ENCODE measurements at places on chromosomes 12 and 14.

- DNase-seq, result no peak
Observed at GRCh38 chr12:114668886-114669288, 15.1 kb downstream of the TBX3 start.

DNA sequence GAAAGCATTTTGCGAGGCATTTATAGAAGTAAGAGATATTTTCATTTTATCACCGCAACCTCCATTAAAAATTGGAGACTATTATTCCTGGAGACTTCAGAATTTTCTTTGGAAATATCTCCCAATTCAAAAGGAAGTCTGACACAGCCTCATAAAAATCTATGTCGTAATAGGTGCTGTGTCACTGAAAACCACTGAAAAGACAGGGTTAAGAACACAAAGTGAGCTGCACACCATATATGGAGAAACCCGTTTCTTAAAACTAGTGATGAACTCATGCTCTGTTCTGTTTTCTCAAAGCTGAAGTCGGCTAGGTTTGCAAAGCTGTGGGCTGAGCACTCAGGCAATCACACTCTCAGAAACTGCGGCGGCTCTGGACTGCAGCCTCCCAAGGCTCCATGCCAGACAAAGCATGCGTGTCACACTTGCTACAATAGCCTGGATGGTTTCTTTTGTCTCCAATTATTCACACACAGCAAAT is at the start of gene GLIPR1:
Gene GLIPR1 (plus strand): TSS at position 287 of the 481 bp plus-strand sequence. CDS start 126 bp downstream, at position 413.
- peak; percentile 61 for DNase-seq

DNA sequence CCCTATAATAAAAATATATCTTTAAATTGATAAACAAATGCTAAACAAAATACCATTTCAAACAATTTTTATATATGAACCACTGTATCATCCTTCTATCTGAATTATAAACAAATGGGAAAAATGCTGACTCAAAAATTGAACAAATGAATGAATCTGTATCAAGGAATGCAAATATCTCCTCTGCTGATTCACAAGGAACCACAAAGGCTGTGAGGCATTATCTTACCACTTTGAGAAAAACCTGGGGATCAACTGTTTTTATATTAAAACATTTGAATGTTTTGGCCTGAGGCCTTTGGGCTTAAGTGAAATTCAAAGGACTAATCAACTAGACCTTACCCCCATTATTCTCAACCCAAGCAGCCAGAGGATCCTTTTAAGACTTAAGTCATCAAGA is 86.3 kb downstream of the EML5 start:
- no peak for DNase-seq

DNA sequence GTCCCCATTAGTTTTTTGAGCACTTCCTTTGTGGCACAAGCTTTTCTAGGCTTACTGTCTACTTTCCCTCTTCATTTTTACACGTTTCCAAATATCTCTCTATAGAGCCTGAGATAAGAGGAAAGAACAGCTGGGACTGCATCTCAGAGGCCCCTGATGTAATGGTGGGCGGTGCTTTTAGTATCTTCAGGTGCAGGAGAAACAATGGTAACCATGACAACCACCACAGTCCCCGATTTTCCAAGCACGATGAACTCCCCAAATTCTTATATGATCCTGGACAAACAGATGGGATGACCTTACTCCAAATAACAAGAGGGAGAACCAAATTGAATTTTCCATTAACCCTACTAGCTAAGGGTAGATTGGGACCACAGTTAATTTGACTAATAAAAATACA is 103.3 kb downstream of the AEBP2 start:
- no peak for DNase-seq

- no peak for DNase-seq
Observed at GRCh38 chr12:41804026-41804425, 340.6 kb downstream of the GXYLT1 start.

DNA sequence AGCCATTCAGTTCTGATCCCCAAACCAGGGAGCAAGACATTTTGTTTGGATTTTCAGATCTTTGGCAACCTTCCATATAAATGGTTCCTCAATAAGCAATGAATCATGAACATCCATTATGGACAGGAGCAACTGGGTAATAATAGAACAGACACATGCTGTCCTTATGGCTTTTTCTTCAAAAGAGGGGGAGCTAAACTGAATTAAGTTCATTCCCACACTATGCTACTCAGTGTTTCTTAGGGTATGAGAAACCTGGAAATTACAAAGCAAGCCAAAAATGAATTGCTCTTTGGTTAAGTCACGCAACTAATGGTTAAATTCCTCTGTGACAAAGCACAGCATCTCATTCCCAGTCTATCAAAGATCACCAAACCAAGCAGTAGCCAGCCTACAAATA is 51.0 kb downstream of the PTGER2 start:
- DNase-seq, result no peak

- no peak for DNase-seq
Observed at GRCh38 chr12:31205054-31205453, 120.9 kb downstream of the SINHCAF start.

- DNase-seq, result no peak
Observed at GRCh38 chr12:53677800-53678148, 1.9 kb upstream of the ATP5MC2 start.

Data from activated CD4-positive, alpha-beta T cell treated with anti-CD3 and anti-CD28 coated beads for 1 hour (primary cell).